PC-3 (cell line): ENCODE measurements at places on chromosomes 6 and 20.
A peak's percentile ranks its signal among the peaks of the same experiment; 100 is the strongest.

- no peak for DNase-seq
These were observed 41.0 kb downstream of the GPX5 start for GRCh38 chr6:28566527-28567252.

DNA sequence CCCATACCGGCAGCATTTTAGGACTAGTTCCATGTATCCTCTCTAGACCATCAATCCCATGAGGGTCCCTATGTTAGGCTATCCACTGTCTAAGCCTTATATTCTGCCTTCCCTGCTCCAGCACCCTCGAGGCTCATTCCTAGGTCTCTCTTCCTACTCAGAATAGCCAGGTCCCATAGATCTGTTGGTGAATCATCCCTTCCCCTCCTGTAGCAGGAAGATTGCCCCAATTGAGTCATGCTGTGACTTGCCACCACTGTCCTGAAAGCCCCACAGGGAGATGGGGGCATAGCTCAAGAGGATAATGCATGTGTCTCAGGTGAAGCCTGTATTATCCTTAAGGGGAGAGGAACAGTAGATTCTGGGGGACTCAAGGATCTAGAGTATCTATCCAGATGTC, 143.1 kb upstream of the MOCS1 start:
- no peak for DNase-seq

DNA sequence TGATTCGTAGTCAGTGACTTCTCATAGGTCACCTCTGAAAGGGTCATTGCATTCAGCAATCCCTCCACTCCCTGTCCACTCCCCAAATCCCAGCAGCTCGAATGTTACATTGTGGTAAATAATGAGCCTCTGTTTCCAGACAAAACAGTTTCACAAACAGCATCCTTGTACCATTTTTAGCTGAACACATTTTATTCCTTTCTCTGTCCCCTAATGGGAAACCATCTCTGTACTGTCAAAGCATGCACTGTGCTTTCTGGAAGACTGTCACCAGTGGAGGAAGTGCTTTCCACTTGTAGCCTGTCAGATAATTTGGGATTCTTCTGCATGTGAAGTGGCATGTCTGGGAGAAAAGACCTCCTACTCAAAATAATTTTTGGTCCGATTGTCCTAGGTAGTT, 82.0 kb downstream of the SLC35F1 start:
- no peak for DNase-seq

GRCh38 chr6:163296835-163297519, 117.5 kb upstream of the QKI start:
- DNase-seq, result no peak

DNA sequence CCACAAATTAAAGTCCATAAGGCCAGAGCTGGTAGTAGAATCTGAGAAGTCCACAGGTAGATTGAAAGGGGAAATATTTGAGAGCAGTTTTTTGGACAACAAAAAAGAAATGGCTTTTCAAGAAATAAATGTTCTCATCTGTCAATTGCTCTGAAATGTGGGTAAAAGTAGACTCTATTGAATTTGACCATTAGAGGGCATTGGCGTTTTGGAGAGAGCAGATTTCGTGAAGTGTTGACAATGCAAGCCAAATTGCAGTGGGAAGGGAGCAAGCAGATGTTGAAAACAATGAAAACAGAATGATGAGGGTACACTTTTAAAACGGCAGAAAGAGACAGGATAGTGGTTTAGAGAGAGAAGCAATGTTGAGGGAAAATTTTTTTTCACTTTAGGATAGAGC, 149.1 kb upstream of the FAM83B start:
- peak; percentile 61 for DNase-seq

GRCh38 chr20:10713161-10713560, 39.4 kb upstream of the JAG1 start:
- DNase-seq, result no peak

- no peak for DNase-seq
These were observed 36.8 kb downstream of the MTHFD1L start for GRCh38 chr6:150902142-150902776.
